ENCODE measurements at places on chromosomes 11 and 22. TPM values are rescaled to one million over a fixed set of nuclear protein-coding genes. Genes with fewer than 3 reads are reported as not detected.

DNA sequence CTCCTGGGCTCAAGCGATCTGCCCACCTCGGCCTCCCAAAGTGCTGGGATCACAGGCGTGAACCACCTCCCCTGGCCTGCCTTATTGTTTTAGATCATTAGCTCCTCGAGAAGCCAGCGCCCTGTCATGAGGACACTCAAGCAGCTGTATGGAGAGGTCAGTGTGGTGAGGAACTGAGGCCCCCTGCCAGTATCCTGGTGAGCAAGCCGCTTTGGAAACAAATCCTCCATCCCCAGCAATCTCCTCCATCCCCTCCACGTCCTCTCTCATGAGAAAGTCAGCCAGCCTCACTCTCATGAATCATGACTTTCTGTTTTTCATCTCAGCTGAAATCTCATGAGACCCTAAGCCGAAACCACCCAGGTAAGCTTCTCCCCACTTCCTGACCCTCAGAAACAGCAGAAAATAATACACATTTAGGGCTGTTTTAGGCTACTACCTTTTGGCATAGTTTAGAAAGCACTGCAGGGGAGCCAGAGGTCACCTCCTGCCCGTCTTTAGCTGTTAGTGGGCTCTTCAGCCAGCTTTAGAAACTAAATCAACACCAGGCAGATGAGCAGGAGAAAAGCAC lies 56.0 kb downstream of the CTTN start:
- DNase-seq: no peak

DNA sequence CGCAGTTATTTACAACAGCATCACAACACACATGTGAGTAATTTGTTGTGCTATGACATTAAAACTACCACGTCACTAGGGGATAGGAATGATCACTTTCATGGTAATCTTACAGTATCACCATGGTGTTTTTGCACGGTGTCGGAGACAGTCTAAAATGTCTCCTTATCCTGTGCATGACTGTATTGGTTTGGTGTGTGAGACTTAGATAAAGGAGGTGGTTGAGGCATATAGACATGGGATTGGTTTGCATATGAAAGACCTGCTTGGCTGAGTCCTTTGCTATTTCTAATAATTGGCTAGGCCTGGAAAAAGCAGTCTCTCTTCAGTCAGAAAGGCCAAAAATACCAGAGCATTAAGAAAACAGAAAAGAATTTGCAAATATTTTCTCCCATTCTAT lies 30.2 kb downstream of the MSANTD4 start:
- no peak for DNase-seq

DNA sequence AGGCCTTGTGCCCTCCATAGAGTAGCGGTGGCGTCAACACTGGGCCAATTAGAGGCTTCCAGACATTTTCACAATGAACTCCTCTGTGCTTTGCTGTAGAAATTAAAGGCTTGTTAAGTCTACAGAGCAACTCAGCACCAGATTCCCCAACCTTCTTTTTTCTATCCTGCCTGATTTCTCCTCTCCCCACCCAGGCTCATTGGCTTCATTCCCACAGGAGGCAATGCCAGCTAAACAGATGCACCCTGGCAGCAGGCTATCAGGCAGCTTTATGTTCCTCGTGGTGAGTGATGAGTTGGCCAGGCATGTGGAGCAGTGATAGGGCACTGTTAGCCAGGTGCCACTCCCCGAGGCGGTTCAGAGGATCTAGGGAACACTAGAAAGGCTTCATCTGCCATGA lies 4.8 kb downstream of the DIXDC1 start:
- DNase-seq: no peak

DNA sequence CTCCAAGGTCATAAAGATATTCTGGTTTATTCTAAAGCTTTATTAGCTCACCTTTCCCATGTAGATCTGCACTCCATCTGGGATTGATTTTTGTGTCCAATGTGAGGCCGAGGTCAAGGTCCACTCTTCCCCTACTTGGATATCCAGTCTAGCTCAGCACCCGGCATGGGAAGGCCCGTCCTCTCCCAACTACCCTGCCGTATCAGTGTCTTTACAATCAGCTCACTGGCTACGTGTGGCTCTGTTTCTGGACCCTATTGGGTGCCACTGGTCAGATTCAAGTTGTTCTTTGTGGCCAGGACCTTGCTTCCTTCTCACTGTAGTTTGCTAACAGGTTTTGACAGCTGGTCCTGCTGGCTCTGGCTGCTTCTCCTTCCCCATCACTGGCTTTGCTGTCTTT lies 30.9 kb downstream of the KCNQ1OT1 start:
- no peak for DNase-seq

DNA sequence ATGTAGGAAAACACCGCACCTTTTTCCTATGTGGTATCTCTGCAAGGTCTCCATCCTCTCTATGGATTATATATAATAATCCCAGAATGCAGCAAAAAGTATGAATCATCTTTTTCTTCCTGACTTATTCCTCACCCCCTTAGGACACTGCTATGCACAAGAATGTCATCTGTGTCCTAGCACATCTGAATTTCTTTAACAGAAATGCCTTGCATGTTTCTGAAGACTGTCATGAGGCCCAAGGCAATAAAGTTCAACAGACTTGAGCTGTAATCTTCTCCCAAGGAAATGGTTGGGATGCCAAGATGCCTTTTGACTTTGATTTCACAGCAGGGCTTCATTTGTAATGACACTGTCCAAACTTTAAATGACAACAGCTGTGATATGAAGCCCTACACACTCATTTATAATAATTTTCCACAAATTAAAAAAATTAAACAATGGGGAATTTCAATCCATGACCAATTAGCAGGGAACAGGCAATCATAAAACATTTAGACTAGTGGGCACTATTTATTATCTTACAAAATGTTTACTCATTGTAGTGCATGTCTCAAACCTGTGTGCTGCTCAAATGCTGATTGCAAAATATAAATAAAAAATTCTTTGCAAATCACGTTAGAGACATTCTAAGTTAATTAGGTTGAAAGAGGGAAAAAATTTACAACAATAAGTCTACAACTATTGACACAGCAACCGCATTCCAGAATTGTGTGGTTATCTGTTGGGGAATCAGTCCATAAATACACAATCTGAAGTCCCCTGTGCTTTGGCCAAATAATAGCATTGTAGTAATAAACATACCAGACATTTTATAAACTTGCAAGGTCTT lies 242.3 kb downstream of the SWAP70 start:
- peak; percentile 63 for DNase-seq

DNA sequence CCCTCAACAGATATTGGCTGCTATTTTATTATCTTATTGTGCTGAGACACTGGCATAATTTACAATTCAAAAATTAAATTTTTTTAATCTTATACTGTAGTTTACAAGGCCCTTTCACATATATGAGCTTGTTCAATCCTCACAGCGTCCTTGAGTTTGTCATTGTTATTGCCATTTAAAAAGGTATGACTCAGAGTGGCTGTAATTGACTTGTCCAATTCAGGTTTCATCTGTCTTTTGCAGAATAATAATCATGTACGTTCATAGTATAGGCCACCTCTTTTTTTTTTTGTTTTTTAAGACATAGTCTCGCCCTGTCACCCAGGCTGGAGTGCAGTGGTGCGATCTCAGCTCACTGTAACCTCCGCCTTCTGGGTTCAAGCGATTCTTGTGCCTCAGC lies 11.5 kb downstream of the PTPRJ start:
- DNase-seq: no peak

- DNase-seq: no peak
Observed at GRCh38 chr11:63961608-63962412, 12.6 kb upstream of the COX8A start.

GRCh38 chr11:45654231-45655011 lies 11.0 kb downstream of the CHST1 start:
- no peak for DNase-seq

DNA sequence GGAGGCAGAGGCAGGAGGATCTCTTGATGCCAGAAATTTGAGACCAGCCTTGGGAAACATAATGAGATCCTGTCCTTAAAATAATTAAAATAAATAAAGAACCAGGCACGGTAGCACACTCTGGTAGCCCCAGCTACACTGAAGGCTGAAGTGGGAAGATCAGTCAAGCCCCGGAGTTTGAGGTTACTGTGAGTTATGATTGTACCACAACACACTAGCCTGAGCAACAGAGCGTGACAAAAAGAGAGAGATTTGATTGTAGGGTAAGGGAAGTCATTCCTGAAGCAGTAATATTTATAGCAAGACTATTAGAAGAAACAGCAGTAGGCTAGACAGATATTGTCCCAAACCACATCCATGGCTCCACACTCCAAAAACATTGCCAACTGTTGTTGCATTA lies 1408.4 kb upstream of the TENM4 start:
- no peak for DNase-seq

GRCh38 chr11:78823588-78823987 lies 248.9 kb upstream of the NARS2 start:
- no peak for DNase-seq

GRCh38 chr11:124474079-124474478 lies 28.6 kb upstream of the OR8B8 start:
- no peak for DNase-seq

DNA sequence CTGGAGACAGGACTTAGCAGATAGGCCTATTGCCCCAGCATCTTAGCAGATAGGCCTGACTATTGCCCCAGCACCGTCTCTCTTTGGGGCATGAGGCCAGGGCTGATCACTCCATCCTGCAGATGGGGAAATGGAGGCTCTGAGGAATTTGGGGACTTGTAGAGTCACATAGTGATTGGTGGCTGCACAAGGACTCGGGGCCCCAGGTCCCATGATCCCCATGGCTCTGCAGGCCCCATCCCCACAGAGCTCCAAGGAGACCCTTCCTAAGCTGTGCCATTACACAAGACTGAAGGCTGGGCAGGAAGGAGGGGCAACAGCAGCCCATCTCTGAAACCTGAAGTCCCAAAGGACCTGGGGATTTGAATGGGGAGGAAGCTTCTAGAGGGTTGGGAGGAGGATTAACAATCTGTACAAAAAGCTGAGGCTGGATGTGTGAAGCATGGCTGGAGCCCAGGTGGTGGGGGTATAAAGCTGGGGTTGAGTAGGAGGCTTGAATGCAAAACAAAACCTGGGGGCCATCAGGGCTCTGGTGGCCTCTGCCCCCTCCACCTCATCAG lies 1.6 kb downstream of the ARAP1 start:
- no peak for DNase-seq

- peak; percentile 67 for DNase-seq
Observed at GRCh38 chr11:124898263-124898680, 607 bp upstream of the ROBO4 start.

DNA sequence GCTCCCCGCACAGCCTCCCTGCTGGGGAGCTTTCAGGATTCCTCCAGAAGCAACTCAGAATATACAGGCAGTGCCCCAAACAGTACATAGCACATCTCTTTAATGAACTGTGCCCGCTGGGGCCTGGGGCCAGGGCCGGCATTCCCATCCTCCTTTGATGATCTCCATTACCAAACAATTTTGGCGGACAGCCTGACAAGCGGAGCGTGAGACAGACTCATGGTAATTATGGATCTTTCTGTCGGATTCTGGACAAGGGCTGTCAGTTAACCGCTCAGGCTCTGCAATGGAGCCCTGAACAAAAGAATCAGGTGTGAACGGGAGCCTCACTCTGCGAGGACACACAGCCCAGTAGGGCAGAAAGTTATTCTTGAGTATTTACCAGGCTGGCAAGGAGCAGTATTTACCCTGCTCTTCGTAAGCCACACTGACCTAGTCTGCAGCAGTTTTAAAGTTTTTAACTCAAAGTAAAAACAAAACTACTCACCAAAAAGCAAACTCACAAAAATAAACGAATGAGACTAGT lies 174.0 kb downstream of the TBC1D22A start:
- DNase-seq: peak; percentile 42

DNA sequence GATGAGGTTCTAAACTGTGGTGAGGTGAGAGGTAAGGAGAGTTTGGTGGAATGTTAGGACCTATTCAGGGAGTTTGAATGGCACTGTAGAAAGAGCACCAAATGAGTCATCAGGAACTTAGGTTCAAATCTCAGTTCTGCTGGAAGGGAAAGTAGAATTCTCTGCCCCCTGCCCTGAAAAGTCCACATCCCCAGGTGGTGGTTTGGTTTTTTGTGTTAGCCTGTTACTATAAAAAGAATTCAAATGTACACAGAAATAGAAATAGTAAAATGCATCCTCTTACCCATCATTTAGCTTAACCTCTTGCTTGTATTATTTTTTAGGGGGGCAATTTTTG lies 20.2 kb downstream of the PPFIBP2 start:
- no peak for DNase-seq

GRCh38 chr22:44256556-44257485 lies 55.9 kb downstream of the SHISAL1 start:
- DNase-seq: no peak

DNA sequence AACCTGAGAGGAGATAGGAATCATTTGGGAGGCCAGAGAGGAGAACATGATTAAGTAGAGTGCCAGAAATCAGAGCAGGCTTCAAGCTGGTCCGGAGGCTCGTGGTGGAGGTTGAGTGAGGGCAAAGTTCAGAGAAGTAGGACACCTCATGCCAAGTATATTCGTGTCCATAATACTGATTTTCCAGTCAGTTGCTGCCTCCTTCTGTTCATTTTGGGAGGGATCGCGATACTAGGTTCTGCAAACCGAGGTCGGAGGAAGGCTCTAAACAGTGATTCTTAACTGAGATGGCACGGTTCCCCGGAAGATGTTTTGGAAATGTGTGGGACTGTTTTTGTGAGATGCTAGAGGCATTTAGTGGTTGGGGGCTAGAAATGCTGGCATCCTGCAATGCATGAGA lies 13.6 kb upstream of the CD3E start:
- no peak for DNase-seq

DNA sequence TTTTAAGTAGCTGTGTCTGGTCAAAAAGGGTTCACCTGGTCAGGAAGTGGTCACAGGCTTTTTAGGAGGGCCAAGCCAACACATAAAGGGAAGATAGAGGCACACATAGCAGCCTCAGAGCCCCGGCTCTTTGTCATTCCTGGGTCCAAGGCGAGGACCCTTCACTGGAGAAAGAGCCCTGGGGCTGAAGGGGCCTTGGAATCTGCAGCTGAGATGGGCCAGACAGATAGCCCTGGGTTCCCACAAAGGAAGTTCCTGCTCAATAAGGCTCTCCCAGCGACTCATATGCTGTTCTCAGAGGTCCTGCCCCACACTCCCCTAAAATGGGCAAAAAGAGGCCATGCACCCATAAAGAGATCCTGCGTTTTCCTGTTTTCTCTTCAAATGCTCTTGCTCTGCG lies 77.7 kb downstream of the LINC01488 start:
- DNase-seq: no peak

GRCh38 chr11:95486466-95486865 lies 255.5 kb upstream of the SESN3 start:
- DNase-seq: no peak

The SH3BP1 gene
- 10.4 TPM for total RNA-seq

The SYCE3 gene
- total RNA-seq: 0.71 TPM

The AIFM3 gene
- total RNA-seq: 1.5 TPM

The C11orf97 gene
- not detected for total RNA-seq

The CD3E gene
- not detected for total RNA-seq

The BCO2 gene
- total RNA-seq: 0.48 TPM

The MYO18B gene
- not detected for total RNA-seq

The OR52I2 gene
- total RNA-seq: not detected

The ART1 gene
- total RNA-seq: not detected

The FAM180B gene
- not detected for total RNA-seq

The CCDC73 gene
- 0.07 TPM for total RNA-seq

The APOL1 gene
- 1.8 TPM for total RNA-seq

The GVQW3 gene
- 1.1 TPM for total RNA-seq

The DBX1 gene
- not detected for total RNA-seq

Measured in kidney epithelial cell (primary cell).